NCI-H748 treated with DMSO at 0.1 percent for 48 hours (cell line): ENCODE measurements at places on chromosomes 1 and 21.
A peak's percentile ranks its signal among the peaks of the same experiment; 100 is the strongest.

- DNase-seq = no peak
Measured at GRCh38 chr1:59574085-59574484, 240.7 kb upstream of the HOOK1 start.

GRCh38 chr1:157272264-157272663 lies 134.1 kb upstream of the ETV3 start:
- no peak for DNase-seq

DNA sequence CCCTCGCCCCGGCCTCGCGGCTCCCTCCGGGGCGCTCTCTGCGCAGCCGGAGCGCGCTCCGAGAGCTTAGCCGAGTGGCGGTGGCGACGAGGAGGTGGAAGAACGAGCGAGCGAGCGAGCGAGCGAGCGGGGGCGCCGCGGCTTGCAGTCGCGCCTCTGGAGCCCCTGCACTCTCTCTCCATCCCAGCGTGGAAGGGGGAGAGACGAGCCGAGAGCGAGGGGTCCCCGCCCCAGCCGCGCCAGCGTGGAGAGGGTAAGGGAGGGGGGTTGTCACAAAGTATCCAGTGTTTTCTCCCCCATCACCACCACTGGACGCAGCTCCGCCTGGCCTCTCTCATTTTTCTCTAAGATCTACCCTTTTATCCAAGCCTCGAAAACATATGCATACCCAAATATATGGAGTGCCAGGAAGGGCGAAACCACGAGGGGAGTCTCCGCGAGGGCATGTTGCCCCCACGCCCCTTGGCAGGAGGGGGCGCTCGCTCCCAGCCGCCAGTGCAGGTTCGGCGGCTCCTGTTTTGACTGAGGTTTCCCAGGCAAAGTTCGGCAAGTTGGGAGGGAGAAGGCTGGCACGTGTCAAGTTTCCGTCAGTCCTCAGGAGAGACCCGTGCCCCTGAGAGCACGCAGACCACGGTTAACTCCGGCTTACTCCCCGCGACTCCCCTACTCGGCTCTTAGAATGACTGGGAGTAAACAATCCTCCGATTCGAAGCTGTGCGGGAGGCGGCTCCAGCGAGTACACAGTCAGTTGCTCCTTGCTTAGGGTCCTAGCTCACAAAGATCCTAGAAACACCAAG lies 569 bp upstream of the DAB1 start:
- DNase-seq = peak; percentile 60

DNA sequence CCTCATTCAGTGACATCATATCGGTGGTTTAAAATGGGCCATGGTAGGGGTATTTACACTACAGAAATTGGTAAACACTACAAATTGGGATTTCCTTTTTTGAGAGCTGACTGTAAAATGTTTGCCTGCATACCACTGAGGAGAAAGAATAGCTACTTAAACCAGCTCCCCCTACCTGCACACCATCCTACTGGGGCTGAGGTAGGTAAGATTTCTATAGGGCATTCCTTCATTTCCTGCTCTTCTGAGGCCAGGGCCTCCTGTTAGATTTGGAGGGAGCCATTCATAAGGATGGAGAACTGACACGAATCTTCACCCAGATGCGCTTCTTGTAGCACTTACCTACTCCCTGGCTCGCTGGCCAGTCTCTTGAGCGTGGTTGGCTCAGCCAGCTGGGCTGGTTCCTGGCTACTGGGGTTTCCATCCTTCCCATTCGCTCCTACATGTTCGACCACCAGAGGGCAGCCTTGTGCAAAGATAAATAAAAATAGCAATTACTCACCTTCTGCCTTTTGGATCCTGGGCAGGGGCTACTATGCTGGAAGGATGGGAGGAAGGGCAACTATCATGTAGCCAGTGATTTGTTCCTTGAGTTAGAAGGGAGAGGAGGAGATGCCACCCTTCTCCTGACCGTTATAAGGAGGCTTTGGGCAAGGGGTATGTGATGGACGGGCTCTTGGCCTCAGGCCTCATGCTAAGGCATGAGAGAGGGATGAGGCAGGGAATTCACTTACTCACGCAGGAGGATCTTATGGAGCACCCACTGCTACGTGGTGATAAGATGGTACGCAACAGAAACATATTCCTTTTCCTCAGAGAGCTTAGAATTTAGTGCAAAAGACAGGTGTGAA lies 10.7 kb downstream of the OPTC start:
- DNase-seq = peak; percentile 56

GRCh38 chr1:147509786-147510395 lies 31.4 kb upstream of the BCL9 start:
- no peak for DNase-seq

GRCh38 chr1:163248064-163248463 lies 45.3 kb upstream of the RGS5 start:
- DNase-seq = no peak

DNA sequence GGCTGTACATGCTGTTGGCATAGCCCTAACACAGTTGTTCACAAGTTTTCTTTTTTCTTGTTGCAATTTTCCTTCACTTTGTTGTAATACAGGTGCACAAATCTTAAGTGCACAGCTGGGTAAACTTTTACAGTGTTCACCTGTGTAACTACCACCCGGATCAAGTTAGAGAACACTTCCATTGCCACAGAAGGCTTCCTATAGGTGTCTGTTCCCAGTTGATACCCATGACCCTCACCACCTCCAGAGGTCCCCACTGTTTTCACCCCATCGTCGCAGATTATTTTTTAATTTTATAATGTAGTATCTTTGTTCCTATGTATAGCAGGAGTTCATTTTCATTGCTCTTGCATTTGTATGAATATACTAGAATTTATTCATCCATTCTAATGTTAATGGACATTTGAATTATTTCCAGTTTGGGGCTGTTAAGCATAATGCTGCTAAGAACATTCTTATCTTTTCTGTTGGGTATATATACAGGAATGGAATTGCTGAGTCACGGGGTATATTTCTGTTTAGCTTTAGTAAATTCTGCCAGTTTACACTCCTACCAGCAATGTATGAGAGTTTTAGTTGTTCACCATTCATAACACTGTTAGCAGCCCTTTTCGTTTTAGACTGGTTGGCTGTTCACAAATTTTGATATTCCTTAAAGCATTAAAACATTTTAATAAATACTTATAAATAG lies 16.4 kb downstream of the SPRTN start:
- no peak for DNase-seq

DNA sequence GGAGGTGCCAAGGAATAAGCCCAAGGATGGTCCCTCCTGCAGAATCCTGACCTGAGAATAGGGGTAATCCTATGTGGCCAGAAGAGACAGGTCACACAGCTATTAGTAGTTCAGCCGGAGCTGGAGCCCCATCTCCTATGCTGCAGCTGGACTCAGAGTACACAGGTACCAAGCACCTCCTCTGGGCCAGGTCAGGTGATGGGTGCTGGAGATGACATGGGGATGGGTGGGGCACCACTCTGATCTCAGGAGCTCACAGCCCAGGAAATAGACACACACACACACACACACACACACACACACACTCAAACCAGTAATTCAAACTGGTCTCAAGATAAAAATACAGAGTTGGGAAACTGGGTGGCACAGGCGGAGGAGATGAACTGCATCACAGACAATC lies 54.2 kb upstream of the SSBP3 start:
- DNase-seq = no peak

GRCh38 chr1:42955311-42956063 lies 3.2 kb downstream of the SLC2A1 start:
- no peak for DNase-seq

- no peak for DNase-seq
Measured at GRCh38 chr1:17318262-17318661, 10.3 kb downstream of the PADI4 start.

GRCh38 chr1:229268505-229268904 lies 2.4 kb upstream of the RAB4A start:
- DNase-seq = no peak

DNA sequence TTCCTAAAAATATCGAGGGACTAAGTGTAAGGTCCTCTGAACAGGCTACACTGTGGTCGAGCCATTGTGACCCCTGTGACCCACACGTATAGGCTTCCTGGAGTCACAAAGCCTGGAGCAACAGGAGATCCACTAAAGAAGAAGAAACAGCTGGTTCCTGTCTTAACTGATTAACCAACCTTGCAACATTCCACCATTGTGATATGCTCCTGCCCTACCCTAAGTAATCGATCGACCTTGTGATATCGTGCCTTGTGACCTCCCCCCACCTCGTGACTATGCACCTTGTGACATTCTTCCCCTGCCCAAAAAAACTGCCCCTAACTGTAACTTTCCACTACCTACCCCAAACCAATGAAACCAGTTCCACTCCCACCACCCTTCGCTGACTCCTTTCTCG lies 304.6 kb upstream of the FAM78B start:
- DNase-seq = no peak

GRCh38 chr1:47442842-47443529 lies 5.1 kb downstream of the FOXD2 start:
- no peak for DNase-seq

DNA sequence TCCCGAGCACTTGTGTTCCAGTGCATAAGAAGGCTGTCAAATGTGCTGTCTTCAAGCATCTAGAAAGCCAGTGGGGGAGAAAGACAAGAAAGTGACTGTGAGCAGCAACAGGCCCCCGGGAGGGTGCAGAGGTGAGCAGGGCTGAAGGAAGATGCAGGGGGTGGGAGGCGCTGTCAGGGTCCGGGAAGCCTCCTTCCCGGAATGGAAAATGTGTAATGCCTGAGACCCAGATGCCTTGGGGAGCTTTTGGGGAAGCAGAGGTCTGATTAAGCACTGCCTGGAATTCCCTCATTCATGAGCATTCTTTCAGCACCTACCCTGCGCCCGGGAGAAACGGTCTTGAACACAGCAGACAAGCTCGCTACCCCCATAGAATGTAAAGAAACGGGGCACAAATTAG lies 1.3 kb downstream of the NPHP4 start:
- no peak for DNase-seq

- DNase-seq = no peak
Measured at GRCh38 chr1:240765732-240766363, 153.9 kb upstream of the GREM2 start.

DNA sequence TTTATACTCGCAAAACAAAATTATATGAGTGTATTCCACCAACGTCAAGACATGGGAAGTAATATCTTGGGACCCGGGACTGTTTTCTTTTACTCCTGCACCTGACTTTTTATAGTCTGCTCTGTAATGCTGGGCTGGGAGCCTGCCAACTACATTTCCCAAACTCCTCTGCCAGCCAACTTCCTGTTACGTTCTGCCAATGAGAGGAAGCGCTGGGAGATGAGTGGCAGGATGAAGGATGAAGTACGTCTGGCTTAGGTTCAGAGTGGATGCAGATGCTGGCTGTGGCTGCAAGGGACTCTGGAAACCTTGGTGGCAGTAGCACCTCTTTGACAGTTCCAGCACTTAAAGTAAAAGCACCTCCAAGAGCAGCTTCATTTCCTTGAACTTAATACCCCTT lies 59.6 kb downstream of the USP24 start:
- no peak for DNase-seq

DNA sequence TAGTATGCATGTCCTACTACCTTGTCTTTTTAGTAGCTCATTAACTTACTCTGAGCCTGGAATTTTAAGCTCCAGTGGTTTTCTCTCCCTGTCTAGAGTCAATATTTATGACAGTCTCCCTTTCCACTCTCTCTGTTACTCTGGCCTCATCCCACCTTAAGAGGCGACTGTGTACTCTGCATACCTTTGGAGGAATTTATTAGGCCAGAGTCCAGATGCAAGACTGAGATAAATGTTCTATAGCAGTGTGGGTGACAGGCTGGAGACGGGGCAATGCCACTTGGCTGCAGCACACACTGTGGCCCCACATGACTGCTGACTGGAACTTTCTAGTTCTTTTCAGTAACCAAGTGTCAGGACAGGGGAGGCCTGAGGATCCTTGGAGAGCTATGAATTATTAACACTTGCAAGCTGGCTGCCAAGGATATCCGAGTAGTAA lies 4.1 kb upstream of the PDZK1 start:
- DNase-seq = no peak

DNA sequence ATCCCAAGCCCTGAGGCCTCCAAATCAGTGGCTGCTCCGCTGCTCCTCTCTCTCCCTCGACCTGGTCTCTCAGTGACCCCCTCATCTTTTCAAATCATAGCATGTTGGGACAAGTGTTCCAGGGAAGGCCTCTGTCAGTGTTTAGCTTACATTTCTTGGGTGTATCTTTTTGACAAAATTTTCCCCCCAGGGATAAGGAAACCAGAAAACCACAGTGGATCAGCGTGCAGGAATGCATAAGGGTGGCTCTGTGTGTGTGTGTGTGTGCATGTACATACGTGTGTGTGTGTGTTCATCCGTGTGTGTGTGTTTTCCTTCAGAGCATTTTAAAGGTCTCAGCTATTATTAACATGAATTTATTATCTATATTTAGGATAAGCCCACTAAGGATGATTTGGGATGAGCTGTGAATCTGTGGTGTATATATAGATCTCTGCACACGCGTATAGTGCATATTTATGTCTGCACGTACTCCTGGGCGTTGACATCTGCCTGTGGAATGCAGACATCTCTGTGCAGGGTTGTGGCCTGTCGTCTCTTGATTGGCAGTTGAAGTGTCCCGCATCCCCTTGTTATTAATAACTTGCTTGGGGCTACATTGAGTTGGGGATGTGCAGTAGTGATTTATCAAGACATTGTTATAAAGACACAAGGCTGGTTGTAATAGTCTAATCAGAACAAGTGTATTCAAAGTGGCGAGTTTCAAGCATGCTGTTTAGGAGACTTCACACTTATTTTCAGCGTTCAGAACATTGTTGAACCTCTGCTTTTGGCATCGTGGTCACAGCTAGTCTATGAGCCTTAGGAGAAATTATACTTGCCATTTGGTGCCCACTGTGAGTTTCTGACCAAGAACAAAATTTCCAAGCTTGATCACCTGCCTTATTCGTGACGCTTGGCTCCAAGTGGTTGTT lies 55.6 kb downstream of the GALNT2 start:
- no peak for DNase-seq

GRCh38 chr1:84299536-84300170 lies 1.9 kb upstream of the SAMD13 start:
- no peak for DNase-seq

DNA sequence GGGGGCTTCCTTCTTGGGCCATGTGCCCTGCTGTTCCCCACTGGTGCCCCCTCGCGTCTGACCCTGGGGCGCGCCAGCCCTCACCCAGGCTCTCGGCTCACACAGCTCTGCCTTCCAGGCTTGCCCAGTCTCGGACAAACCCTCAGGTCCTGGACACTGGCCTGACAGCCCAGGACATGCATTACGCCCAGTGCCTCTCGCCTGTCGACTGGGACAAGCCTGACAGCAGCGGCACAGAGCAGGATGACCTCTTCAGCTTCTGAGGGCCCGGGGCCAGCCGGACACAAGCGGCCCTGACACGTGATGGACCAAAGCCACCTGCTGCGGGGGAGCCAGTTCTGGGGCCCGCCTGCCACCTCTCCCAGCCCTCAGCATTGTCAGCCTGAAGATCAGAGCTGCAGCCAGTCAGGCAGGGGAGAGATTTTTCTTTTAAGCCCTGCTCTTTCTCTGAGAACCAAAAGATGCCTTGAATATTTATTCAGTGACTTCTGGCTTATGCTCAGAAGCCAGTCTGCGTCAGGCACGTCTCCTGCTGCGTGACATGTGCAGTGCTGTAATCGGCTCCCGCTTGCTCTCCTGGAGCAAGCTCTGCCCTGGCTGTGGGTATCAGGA lies 23.4 kb downstream of the LDLRAP1 start:
- no peak for DNase-seq

- peak; percentile 12 for DNase-seq
Measured at GRCh38 chr1:24391882-24392603, 21.5 kb downstream of the STPG1 start.
